ENCODE measurements at places on chromosomes 16 and 17. TPM values are rescaled to one million over a fixed set of nuclear protein-coding genes. Genes with fewer than 3 reads are reported as not detected.

The CDC6 gene
- 85.1 TPM for total RNA-seq

The GRAPL gene
- not detected for total RNA-seq

The TMEM92 gene
- total RNA-seq, result 6.6 TPM

The CTF1 gene
- 1.9 TPM for total RNA-seq

The MSLN gene
- 7.6 TPM for total RNA-seq

The CES5A gene
- total RNA-seq, result not detected

The C17orf100 gene
- 0.89 TPM for total RNA-seq

The SERPINF2 gene
- total RNA-seq, result 0.64 TPM

The NPTX1 gene
- 0.53 TPM for total RNA-seq

The KRT222 gene
- not detected for total RNA-seq

The TSPOAP1 gene
- total RNA-seq, result not detected

The FZD2 gene
- 24.4 TPM for total RNA-seq

The RAMP2 gene
- total RNA-seq, result not detected

The TOM1L1 gene
- 54.9 TPM for total RNA-seq

The MYH3 gene
- total RNA-seq, result 5.6 TPM

The HID1 gene
- total RNA-seq, result 0.65 TPM

The SMPD3 gene
- 0.12 TPM for total RNA-seq

The MYOCD gene
- total RNA-seq, result not detected

The IRX5 gene
- 1.9 TPM for total RNA-seq

The SP6 gene
- 0.46 TPM for total RNA-seq

The CHMP6 gene
- total RNA-seq, result 14.4 TPM

The KRT20 gene
- not detected for total RNA-seq

The NXN gene
- total RNA-seq, result 4.6 TPM

The CAPN15 gene
- total RNA-seq, result 60.0 TPM

The OR1A1 gene
- not detected for total RNA-seq

The KRTAP3-2 gene
- not detected for total RNA-seq

The CHRNE gene
- total RNA-seq, result not detected

The CDH5 gene
- not detected for total RNA-seq

The NUPR1 gene
- total RNA-seq, result 72.5 TPM

The CNTD1 gene
- 0.29 TPM for total RNA-seq

The RAB26 gene
- not detected for total RNA-seq

Measured in A172 (cell line).